COR-L47 (cell line): ENCODE measurements at places on chromosomes 13 and 19.

- no peak for DNase-seq
Measured at GRCh38 chr19:12949363-12950283, 4.0 kb downstream of the RAD23A start.

GRCh38 chr19:6765738-6766356 lies 1.4 kb downstream of the SH2D3A start:
- no peak for DNase-seq

DNA sequence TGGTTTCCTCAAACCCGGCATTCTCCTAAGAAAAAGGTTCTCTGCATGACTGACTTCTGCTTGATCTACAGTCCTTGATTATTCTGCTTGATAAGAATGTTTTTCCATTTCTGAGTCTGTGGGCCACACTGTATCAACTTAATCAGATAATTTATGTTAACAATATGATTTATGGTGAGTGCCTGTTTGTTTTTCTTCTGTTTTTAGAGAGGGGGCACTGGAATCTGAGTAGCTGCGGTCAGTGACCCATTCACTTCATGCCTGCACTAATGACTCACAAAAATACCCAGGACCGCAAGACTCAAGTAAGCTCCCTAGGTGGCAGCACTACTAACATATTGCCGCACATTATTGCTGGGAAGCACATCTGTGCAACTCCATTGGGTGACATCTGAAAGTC lies 542.3 kb upstream of the ATXN8OS start:
- no peak for DNase-seq

GRCh38 chr19:47765523-47766358 lies 12.8 kb upstream of the SELENOW start:
- peak; percentile 58 for DNase-seq
